DMS 273 treated with DMSO at 0.1 percent for 48 hours (cell line): ENCODE measurements at places on chromosomes 11 and 22.

GRCh38 chr22:45893516-45893915 lies 83.4 kb downstream of the WNT7B start:
- no peak for DNase-seq

DNA sequence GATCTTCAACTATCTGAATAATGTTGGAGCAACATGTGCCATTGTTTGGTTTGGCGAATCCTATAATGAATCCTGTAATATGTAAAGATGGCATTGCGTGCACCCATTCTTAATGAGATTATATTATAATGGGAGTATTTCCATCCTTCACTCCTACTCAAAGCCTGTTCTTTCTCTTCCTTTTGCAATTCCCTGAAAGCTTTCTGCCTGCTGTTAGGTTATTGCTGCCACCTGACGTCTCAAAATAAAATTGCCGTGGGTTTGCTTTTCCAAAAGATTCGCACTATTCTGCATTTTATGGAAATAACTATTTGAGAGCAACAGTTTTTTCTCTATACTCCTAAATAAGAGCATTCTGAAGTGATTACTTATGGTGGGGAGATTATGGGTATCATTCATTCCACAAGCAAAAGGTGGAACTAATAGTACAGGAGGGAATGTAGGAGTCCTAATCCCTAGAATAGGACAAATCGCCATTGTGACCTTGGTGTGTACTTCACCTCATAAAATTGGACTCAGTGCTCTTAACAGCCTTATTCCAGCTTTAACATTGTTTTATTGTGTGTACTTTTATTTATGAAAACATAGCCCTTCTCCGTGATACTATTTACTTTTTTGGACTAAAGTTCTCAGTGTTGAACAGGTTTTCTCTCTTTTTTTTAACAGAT lies 69.6 kb upstream of the ALKBH3 start:
- DNase-seq = no peak

DNA sequence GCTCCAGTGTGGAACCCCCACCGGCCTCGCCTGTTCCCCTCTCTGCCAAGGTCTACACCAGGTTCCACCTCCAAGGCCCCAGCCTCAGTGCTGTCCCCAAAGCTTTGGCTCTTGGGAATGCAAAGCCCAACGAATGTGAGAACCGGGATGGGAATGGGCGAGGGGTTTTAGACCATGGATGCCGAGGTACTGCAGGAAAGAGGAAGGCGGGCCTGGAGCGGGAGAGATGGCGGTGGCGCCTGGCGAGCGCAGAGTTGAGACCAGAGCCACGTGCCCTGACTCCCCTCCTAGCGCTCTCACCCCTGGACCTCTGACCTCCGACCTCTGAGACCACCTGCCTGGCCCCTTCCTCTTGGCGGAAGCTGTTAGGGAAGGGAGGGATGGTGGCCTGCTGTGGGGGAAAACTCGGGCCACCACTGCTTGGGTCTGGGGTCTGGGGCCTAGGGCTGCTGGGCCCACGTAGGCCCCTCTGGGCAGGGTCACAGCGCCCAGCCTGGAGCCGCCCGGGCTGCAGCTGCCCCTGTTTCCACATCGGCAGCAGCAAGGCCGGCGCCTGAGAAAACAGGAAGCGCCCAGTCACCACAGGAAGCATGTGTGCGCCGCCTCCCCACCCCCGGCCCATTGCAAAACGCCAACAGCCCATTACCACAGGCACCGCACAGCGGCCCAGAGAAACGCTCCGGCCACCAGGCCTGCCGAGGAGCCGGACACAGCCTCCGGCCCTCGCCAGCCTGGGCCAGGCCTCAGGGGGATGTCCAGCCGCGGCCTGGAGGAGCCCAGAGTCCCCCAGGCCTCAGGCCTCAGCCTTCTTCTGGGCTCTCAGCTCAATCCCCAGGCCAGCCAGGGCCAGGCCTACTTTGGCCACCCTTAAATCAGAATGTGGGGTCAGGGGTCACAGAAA lies 13.8 kb upstream of the SLC39A13 start:
- DNase-seq = no peak

DNA sequence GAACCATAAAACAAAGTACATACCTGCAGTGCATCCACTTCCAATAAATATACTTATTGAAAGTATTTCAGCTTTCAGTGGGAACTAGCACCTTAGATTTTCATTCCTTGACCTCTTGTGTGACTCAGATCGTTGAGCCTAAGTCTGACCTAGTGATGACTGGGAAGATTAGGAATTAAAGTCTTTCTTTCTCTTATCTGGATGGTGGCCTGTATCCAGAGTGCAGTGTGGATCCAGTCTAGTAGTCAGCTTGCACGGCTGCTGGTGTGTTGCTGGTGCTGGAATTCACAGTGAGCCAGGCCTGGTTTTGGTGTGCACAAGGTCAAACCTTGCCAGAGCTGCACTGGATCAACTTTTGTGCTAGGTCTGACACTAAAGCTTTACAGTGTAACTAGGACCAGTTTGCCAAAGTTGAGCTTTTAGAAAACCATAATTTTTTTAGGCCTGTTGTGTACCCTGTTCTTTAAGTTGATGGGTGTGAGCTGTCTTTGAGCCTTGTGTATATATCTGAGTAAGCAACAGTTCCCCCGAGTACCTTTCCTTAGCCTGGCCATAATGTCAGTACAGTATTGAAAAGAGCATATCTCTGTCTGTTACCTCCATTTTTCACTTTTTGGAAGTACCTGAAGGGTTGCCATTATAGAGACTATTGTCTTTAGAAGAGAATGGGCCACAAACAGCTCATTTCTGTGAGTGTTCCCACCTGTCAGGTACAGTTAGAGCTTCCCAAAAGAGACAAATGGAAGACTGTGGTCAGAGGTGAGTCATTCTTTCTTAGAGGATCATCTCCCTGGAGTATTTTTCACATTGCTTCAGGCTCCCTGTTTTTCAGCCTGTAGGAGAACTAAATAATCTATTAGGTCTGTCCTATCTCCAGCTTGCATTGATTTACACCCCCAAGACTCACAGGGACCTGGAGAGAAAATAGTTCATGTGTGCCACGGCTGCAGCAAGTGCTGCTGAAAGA lies 89.8 kb downstream of the ALX4 start:
- no peak for DNase-seq
